ENCODE measurements at places on chromosomes 5 and 9.

DNA sequence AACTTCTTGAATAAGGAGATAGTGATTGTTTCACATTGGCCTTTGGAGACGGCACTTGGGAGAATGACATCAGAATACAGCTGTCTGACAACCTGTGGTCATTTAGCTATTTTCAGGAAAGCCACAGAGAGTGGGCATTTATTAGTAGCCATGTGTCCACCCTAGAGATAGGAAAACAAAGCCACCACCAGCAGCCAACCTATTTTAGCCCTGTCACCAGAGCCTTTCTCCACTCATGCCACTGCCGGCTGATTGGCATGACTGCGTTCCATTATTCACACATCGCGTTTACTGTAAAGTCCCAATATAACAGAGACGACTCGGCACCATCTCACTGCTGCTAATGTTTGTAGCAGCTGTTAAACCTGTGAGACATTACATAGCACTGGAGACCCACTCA lies 330.1 kb downstream of the NDUFS4 start:
- no peak for DNase-seq

DNA sequence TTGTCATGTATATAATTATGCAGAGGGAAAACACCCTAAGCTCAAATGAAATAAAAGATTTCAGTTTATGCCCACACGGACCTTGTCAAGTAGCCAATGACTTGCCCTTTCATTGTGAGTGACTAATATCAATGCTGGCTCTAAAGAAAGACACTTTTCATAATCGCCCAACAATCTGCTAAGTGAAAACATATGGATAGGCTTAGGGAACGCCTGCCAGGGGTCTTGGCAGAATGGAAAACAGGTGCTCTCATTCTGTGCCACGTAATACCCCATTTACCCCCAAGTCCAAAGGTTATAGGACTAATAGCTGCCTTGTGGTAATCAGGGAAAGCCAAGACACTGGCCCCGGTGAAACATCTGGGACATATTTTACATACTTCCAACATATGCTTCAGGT lies 157.7 kb downstream of the SLF1 start:
- no peak for DNase-seq

- no peak for DNase-seq
Measured at GRCh38 chr9:33858423-33858822, 41.5 kb downstream of the UBE2R2 start.

DNA sequence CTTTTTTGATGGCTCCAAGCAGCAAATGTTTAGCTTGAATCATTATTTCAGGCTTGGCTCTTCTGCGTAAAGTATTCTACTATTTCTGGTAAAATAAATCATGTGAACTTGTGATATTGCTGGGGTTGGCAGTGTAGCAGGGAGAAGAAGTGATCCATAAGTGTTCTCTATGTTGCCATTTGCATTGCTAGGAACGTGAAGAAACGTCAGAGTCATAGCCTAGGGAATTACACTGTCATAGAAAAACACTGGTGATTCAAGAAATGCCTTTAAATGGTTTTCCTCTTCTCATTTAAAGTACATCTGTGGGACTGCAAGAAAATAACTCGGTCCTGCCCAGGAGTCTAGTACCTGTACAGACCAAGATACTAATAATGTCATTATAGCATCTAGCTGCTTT lies 162.3 kb downstream of the PBX3 start:
- no peak for DNase-seq

GRCh38 chr5:141747152-141748141 lies 65.4 kb upstream of the ARAP3 start:
- DNase-seq, result no peak

GRCh38 chr5:29960323-29960722 lies 1233.2 kb upstream of the CDH6 start:
- DNase-seq, result no peak

DNA sequence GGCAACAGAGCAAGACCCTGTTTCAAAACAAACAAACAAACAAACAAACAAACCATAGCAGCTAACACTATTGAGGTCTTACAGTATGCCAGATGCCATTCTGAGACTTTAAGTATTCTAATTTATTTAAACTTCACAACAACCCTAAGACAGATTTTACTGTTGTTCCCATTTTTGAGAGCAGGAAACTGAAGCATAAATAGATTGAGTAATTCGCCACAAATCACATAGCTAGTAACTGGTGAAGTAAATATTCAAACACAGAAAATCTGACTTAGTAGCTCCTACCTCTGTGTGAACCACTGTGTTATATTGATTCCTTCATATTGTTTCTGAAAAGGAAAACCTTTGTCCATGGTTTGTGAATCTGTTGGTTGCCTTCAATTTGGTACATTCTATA lies 98.4 kb downstream of the UNC13B start:
- no peak for DNase-seq

GRCh38 chr5:7978114-7978513 lies 109.2 kb downstream of the MTRR start:
- DNase-seq, result no peak

GRCh38 chr5:1541702-1542400 lies 18.1 kb upstream of the LPCAT1 start:
- no peak for DNase-seq

DNA sequence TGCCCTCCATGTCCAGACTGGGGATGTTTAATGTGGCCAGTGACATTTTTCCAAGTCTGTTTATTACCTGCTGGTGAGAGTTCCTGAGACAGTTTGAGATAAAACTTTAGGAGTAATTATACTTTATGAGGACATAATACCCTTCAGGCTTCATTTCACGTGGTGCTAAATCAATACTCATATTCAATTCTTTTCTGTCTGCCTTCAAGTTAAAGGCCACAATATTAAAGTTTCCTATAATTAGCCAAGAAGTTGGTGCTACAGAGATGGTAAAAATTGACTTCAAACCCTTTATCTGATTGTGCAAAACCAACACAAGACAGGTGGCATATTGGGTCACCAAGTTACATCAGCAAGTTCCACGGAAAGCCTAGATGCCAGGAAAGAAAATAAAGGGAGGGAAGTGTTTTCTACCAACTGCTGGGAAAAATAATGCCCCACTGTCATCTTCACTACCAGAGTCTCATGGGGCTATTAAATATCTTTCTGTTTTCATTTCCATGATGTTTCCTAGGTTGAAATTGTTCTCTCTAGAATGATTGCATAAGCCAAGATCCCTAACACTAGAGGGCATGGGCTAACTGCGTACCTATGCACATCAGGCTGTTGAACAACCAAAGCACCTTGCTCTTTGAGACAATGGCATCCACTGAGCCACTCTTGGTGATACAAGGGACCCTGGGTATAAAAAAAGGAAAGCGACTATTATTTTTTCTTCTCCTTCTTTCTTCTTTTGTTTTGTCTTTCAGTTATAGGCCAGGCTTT lies 68.7 kb downstream of the INSYN2B start:
- DNase-seq, result no peak

DNA sequence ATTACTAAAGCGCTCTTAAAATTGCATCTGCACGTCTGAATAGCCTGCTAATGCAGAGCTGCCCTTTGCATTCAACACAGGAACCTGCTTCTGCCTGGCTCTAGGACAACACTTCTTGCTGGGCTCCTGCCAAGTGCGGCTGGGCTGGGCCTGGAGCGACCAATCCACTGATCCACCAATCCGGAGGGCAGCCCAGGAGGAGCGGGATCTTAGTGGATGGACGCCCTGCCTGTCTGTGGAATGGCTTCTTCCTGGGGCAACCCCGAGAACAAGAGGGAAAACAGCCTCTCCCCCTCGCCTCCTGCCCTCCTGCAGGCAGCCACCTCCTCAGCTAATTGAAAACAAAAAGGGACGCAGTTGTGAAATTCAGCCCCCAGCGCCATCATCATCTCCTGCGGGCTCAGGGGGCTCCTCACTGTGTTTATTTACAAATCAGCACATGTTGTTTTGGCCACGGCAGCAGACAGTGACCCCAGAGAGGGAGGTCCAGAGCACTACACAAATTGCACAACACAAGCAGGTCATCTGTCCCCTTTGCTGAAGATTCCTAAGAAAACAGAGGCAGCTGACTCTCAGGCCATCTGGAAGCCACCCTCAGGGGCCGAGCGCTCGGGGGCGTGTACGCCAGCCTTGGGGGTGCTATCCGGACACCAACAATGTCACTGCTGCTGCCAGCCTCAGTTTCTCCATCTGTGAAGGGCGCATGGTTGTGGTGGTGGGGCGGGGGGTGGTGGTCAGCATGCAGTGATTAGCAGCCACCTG lies 57.3 kb downstream of the GADD45G start:
- DNase-seq, result no peak

- no peak for DNase-seq
Measured at GRCh38 chr9:10366171-10366779, 246.5 kb downstream of the PTPRD start.

DNA sequence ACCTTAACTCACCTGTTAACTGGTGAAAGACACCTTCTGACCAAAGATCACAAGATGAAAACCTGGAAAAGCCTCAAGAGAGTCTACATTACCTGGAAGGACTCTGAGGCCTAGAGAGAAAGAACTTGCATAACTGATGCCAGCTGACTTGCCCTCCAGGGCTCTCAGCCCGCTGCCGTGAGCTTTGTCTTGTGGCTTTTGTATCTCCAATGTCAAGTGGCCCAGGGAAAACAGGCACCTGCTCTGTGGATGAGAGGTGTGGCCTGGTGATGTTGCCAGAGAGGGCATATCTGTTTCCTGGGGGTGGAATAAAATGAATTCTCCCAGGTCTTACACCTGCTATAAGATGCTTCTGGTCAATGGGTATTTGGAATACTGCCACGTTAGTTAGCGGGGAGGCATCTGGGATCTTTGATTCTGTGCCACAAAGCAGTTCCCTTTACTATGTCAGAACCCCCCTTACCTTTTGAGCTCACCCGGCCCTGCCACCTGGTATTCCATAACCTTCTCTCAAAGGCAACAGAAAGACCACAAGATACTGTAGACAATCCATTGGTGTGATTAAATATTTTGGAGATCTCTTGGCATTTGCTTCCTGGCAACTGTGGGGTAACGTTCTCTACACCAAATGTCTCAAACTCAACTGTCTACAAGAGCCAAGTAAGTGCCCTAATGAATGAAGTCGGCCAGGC lies 54.9 kb upstream of the N4BP3 start:
- DNase-seq, result no peak

GRCh38 chr9:91572044-91572443 lies 148.4 kb upstream of the NFIL3 start:
- no peak for DNase-seq

- DNase-seq, result no peak
Measured at GRCh38 chr5:150209099-150209635, 19.3 kb downstream of the SLC6A7 start.

DNA sequence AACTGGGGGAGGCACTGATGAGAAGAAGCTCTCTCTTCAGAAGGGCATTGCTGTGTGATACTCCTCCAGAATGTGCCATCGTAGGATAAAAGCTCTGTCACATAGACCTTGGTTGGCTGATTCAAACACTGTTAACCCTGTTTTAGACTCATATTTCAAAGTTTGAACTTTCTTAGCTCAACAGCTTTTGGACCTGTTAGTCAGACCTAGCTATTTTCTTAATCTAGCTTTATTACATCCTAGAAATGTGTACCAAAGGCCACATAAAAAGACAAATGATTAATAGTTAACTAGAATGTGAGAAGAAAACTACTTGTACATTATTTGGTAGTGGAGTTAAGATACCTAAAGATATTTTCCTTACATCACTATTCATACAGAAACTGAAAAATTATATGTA lies 4.3 kb downstream of the RHOBTB3 start:
- DNase-seq, result no peak

DNA sequence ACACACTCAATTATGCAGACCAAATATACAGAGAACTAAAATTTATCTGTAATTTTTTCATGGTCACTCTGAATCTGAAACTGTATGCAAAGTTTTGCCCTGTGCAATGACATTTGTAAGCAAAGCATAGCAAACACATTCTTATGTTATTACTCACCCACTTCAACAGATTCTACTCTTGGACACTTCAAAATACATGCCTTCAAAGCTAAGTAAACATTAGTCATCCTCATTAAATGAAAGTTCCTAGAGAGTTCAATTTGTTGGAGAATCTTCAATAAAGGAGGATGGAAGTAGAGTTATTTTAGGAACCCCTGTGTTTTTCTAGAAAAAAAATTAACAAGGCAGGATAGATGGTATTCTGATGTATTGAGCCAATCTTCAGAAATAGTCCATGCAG lies 639.7 kb upstream of the C9orf72 start:
- DNase-seq, result no peak

- no peak for DNase-seq
Measured at GRCh38 chr5:5149154-5149553, 9.0 kb downstream of the ADAMTS16 start.

GRCh38 chr9:18743971-18744370 lies 270.0 kb downstream of the ADAMTSL1 start:
- DNase-seq, result no peak
